ENCODE measurements at places on chromosomes 4 and X. TPM values are rescaled to one million over a fixed set of nuclear protein-coding genes. Genes with fewer than 3 reads are reported as not detected.

DNA sequence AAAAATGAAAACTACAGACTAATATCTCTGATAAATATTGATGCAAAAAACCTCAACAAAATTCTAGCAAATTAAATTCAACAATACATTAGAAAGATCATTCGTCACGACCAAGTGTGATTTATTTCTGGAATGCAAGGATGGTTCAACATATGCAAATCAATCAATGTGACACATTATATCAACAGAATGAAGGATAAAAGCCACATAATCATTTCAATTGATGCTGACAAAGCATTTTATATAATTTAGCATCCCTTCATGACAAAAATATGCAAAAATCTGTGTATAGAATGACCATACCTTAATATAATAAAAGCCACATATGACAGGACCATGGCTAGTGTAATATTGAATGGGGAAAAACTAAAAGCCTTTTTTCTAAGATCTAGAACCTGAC, 457.2 kb upstream of the SPANXN1 start:
- H3K4me3 ChIP-seq = no peak overlapping the region
- no peaks in the 10 kb centered on the region for H3K36me3 ChIP-seq
- no peaks in the 10 kb centered on the region for H3K27me3 ChIP-seq

DNA sequence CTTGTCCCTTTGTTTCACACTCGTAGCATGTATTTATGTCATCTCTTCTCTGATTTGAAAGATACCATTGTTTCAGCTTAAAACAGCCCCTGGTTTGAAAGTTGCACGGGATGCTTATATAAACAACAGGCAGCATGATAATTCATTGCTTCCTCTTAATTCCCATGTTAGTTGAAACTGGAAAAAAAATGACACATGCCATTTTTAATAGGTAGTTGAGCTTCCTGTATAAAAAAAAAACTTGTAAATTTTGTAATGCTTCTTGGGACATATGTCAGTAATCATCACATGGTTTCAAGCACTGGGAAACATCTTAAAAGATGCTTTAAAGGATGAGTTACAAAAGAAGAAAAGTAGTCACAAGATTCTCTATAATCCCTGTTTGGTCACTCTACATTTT, 243.0 kb downstream of the PALLD start:
- peaks cover 32% of the 10 kb centered on the region for H3K4me1 ChIP-seq
- no peak overlapping the region for H3K4me3 ChIP-seq
- no peaks in the 10 kb centered on the region for H3K27me3 ChIP-seq
- no peak for DNase-seq

- H3K36me3 ChIP-seq = no peaks in the 10 kb centered on the region
- H3K4me1 ChIP-seq = peaks cover 47% of the 10 kb centered on the region
- H3K27me3 ChIP-seq = no peaks in the 10 kb centered on the region
- peak within 1 kb of the TSS; percentile 30 for H3K27ac ChIP-seq
- peak within 1 kb of the TSS; percentile 70 for H3K4me3 ChIP-seq
Measured at GRCh38 chr4:164876700-164877324, at the start of gene APELA. TSS of gene APELA (plus strand) at chr4:164877178. CDS start at chr4:164877332, 154 bp downstream.

DNA sequence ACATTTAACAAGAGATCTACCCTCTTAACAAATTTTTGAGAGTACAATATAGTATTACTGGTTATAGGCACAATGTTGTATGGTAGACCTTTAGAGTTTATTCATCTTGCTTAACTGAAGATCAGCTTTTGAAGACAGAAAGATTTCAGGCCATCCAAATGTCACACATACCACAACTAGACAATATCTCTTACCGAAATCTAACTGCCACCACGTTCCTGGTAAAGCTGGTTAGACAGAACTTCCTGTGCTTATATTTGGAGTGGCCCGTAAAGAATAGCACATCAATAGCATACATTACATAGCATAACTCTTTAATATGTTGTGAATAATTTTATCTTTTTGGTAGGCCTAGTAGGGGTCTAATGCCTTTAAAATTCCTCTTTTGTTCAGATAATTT, 29.8 kb upstream of the ARHGEF6 start:
- H3K27me3 ChIP-seq = no peaks in the 10 kb centered on the region
- no peaks in the 10 kb centered on the region for H3K36me3 ChIP-seq
- H3K27ac ChIP-seq = no peak overlapping the region
- H3K4me1 ChIP-seq = no peaks in the 10 kb centered on the region

Gene FAT4
- 6.1 TPM for total RNA-seq

Measured in GM23338 (cell line).